ENCODE measurements at places on chromosomes 1 and 21.

- DNase-seq, result no peak
Measured at GRCh38 chr1:204103431-204103741, 30.5 kb downstream of the SOX13 start.

GRCh38 chr1:164598719-164599118 is 39.7 kb downstream of the PBX1 start:
- DNase-seq, result no peak

GRCh38 chr1:67952071-67952470 is 98.4 kb downstream of the DIRAS3 start:
- no peak for DNase-seq

DNA sequence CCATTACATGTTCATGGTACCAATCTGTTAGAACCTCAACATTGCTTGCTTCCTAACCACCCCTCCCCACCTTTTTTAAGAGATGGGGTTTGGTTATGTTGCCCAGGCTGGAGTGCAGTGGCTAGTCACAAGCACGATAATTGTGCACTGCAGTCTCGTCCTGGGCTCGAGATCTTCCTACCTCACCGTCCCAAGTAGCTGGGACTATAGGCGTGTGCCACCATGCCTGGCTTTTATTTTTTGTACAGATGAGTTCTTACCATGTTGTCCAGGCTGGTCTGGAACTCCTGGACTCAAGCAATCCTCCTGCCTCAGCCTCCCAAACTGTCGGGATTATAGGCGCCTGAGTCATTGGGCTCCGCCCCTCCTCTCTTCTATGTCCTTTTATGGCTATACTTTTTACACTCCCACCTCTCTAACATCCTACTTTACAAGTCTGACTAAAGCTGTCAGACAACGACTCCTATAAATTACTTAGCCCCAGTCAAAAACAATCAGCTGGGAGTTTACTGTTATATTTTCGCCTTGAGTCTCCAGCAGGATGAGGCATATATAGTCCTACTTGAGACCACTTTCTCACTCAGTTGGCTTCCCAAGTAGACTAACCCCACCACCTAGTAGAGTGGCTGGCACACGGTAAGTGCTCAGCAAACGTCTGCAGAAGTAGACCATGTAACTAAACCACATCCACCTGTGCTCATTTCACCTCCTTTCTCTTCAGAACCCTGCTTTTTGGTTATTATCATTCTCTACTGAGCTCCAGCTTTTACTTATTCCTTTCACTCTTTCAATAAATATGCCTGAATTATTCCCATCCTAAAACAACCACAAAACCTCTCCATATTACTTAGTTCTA is 13.8 kb downstream of the ENSA start:
- peak; percentile 30 for DNase-seq

GRCh38 chr1:113912594-113913311 is 7.6 kb downstream of the DCLRE1B start:
- DNase-seq, result no peak

- DNase-seq, result no peak
Measured at GRCh38 chr1:227912866-227913265, 34.9 kb downstream of the WNT9A start.

GRCh38 chr1:158930504-158930903 is 848 bp upstream of the PYHIN1 start:
- DNase-seq, result peak; percentile 28

DNA sequence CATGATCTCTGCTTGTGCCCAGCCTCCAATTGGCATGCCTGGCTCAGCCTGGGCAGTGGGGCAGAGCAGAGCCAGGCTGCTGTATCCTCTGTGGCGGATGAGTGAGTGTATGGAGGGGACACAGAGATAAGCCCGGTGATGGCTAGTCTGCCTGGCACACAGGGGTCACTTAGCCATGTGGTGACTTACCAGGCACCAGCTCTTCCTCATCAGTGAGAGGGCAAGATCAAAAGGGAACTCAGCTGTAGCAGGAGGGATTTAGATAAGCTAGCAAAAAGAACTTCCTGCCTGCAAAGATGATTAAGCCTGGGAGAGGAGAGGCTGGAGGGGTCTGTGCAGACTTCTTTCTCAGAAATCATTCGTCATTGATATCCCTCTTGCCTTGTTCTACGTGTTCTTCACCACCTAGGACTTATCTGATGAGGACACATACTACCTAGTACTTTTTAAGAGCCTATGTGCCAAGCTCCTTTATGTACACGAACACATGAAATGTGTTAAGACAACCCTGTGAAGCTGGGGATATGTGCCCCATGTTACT is 7.9 kb downstream of the KIF21B start:
- DNase-seq, result no peak

GRCh38 chr1:6419804-6420453 is at the start of gene HES2:
HES2 (minus strand) TSS chr1:6419919; CDS start chr1:6419820, 99 bp downstream.
- DNase-seq, result no peak

GRCh38 chr1:247402120-247402675 is 13.8 kb upstream of the NLRP3 start:
- no peak for DNase-seq

DNA sequence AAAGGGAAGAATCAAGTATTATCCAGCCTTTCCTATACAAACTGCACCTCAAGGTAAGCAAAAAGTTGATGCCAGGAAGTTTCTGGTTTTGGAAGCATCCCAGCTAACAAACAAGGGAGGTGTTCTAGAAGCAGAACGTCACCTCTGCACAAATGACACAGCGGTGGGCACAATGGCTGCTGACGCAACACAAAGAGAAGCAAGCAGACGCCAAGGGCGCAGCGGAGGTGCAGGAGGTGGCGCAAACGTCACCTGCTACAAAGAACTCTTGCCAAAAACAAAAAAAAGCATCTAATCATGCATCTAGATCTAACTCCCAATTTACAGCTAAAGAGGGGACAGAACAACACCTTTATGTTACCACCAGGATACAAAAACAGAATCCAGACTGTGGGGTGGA is 88.5 kb downstream of the NPHP4 start:
- no peak for DNase-seq

DNA sequence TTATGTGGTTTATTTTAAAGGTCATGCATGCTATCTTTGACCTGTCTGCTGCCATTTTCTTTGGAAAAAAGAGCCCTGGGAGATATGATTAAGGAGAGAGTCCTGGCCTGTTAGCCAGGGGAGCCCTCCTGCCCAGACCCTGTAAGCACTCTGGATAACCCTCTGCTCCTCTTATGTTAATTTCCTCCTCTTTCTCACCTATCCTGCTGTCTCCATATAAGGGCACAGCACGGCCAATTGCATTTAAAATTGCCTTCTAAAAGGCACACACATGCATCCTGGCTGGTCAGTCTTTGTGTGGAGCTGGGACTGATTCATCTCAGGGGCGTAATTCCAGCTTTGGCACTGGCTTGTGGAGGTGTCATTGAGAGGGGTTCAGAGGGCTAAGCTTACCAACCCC is 158.9 kb downstream of the ST6GALNAC5 start:
- DNase-seq, result no peak

DNA sequence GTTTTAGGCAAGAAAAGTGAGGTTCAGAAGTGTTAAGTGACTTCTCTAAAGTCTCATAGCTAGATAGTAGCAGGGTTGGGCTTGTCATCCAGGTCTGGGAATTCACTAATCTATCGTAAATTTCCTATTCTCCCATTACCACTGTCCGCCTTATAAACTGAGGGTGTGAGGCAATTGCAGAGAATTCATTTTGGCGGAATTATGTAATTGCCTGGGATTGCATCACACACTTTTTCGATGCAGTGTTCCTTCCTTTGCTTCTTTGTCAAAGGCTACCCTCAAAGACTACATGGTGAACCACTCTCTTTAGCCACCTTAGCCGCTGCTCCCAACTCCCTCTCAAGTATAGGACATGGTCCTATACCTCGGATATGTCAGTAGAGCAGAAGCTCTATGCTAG is 19.1 kb downstream of the SELP start:
- DNase-seq, result no peak

GRCh38 chr1:100670083-100670482 is 49.5 kb upstream of the VCAM1 start:
- no peak for DNase-seq

DNA sequence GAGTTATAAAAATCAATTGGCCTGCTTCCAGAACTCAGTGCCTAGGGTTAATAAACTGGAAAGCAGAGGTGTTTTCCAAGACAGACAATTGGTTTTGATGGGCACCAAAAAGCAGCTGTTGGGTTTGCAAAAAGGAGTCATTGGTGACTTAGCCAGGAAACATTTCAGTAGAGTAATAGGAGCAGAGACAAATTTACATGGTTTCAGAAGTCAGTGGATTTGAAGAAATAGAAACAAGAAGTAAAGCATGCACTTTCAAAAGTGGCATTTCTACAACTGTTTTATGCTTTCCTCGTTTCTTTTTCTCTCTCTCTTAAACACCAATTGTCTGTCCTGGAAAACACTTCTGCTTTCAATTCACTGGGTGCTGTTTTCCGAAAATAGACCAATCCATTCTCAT is 87.8 kb downstream of the GLUL start:
- no peak for DNase-seq

- DNase-seq, result no peak
Measured at GRCh38 chr1:118907466-118907865, 80.7 kb downstream of the TBX15 start.

GRCh38 chr1:169885207-169885606 is 8.5 kb downstream of the SCYL3 start:
- no peak for DNase-seq

DNA sequence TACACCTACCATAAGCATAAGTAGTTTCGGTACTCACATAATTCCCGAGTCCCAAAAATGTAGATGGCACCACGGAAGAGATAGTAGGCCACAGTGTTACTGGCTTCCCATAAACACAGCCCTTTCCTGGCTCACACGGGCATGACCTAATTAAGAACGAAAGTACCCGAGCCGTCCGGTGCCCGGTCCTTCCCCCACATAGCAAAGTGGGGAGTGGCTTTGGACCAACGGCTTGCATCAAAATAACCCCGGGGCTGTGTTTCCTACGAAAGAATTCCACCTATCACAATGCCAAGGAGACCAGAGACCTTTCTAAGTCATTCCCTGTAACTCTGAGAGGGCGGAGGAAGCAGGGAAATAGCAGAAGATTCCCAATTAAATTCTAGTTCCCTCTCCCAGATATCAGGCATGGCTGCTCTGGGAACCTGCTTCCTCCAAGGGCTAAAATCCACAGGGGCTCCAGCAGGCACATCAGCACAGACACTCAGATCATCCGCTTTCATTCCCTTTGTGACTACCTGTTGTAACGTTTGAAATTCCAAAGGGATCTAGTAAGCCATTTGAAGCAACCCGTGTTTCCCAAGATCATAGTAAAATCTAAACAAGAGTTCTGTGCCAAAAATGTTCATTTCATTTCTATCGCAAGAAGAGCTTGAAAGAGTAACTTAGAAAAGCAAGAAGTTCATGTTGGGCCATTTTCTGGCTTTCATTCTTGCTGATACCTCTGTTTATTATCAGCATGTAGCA is at the start of gene TMPRSS3:
Gene TMPRSS3 (minus strand): TSS at position 148 of the 747 bp plus-strand sequence. CDS start 635 bp downstream, outside the sequence.
- no peak for DNase-seq

DNA sequence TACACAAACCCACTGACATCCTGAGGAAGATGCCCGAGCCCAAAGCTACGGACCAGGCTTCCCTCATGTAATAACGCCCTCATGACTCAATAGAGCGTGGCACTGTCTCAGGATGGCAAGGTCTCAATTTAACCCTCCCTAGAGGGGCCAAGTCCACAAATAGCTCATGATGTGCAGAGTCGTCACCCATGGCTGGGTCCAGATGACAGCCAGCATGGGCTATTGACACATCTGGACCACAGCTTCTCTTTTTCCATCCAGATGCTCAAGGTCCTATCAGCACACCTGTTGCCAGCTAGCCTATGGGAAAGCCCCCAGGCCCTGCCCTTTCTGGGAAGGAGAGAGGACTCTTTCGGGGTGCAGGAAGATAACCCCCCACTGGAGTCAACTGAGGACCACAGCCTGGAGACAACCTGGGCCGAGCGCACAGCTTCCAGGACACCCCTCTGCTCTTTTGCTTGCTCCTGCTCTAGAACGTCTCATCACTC is 2.8 kb downstream of the LAPTM5 start:
- DNase-seq, result peak; percentile 58

DNA sequence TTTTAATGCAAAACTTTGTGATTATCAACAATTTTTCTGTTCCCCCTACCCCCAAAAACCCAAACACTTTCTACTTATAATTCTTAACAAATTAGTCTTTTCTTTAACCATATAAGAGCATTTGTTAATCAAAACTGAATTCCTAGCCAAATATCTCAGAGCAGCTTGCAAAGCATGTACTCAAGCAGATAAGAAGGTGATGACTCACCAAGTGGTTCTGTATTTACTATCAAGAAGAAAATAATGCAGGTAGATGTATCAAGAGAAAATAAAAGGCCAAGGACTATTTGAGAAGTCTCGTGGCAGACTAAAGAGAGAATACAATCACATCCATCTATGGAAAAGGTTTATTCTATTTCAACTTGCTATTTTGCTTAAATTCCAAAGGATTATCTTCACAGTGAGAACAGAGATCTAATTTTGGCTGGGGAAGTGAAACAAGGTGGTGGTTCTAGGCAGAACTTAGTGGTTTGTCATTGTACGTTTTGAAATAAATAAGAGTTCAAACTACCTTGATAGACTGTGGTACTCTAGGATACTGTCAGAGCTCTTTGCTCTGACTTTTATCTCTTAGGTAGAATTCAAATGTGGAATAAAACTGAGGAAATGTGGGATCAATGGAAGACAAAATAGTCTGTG is 94.7 kb upstream of the NRIP1 start:
- DNase-seq, result no peak

GRCh38 chr1:30929944-30930525 is 21.5 kb upstream of the SDC3 start:
- DNase-seq, result no peak

- DNase-seq, result no peak
Measured at GRCh38 chr1:39466413-39467107, 24.9 kb upstream of the BMP8A start.

- no peak for DNase-seq
Measured at GRCh38 chr1:158686111-158687009, at the start of gene SPTA1. SPTA1 (minus strand) TSS chr1:158686715; CDS start chr1:158686517, 198 bp downstream.

DNA sequence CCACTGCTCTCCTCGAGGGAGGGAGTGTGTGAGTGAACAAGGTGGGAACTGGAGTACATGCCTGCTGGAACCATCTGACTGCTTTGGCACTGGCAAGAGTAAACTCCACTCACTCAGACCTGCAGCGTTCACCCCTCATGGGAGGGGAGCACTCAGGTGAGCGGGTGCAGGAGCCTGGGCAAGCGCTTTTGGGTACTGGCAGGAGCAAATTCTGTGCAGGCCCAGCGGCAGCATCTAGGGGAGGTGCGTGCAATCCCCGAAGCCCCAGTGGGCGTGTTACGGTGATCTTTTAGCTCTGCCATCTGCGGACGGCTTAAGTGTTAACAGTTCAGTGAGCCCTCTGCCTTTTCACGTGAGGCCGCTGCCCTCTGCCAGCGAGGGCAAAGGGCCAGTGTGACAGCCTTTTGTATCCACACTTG is 127.4 kb downstream of the PATJ start:
- no peak for DNase-seq

- DNase-seq, result no peak
Measured at GRCh38 chr1:50156241-50157010, 47.7 kb downstream of the ELAVL4 start.

DNA sequence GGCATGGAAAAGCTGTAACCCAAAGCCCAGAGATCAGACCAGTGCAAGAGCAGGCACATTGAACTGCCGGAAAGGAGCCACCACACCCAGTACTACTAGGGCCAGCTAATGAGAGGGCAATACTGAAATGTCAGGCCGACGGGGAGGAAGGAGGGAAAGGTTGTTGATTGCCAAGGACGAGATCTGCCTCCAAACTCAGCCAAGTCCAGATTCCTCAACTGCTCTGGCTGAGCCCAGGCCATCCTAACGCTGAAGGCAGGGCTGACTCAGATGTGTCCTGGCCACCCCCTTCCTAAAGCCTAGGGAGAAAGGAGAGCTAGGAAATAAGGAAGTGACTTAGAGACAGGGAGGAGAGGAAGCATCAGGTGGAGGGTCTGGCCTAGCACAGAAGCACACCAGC is 42.1 kb upstream of the IPO9 start:
- DNase-seq, result no peak

Data from activated T-cell treated with anti-CD3 and anti-CD28 coated beads, Interleukin-2, amount 50 U/mL, for 48 hours (primary cell).